Transverse colon (tissue), 4 donors: ENCODE measurements at places on chromosomes 4 and X. TPM values are rescaled to one million over a fixed set of nuclear protein-coding genes. Genes with fewer than 3 reads are reported as not detected.

- H3K36me3 ChIP-seq, result no peaks in the 10 kb centered on the region
- no peak overlapping the region for H3K27ac ChIP-seq
- H3K4me3 ChIP-seq, result no peak overlapping the region
- DNase-seq, result no peak
- H3K27me3 ChIP-seq, result no peaks in the 10 kb centered on the region
- H3K4me1 ChIP-seq, result no peaks in the 10 kb centered on the region
Measured at GRCh38 chrX:151505796-151506195, 57.7 kb upstream of the PASD1 start.

- no peak for DNase-seq
- H3K36me3 ChIP-seq, result no peaks in the 10 kb centered on the region
- H3K27me3 ChIP-seq, result no peaks in the 10 kb centered on the region
- H3K4me1 ChIP-seq, result no peaks in the 10 kb centered on the region
- H3K27ac ChIP-seq, result no peak overlapping the region
Measured at GRCh38 chrX:71997320-71997719, 86.7 kb downstream of the NHSL2 start.

DNA sequence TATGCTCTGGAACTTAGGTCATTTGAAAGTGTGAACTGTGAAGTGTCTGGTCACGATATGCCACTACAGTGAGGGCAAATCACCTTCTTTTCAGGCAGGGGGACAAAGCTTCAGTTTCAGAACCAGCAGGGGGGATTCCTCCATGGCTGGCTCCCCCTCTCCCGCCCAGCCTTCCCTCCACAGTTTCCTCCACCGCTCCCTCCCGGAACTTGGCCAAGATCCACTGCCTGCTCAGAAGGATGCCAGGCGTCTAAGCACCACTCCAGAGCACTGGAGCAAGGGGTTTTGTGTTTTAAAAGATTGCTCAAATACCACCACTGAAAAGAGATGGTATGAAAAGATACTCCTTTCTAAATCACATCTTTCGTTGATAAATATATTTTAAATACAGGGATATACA lies 126.9 kb downstream of the ELOVL6 start:
- no peaks in the 10 kb centered on the region for H3K36me3 ChIP-seq
- peaks cover 5% of the 10 kb centered on the region for H3K4me1 ChIP-seq
- no peak overlapping the region for H3K27ac ChIP-seq
- H3K27me3 ChIP-seq, result no peaks in the 10 kb centered on the region
- H3K4me3 ChIP-seq, result no peak overlapping the region
- DNase-seq, result peak; percentile 61

- no peaks in the 10 kb centered on the region for H3K36me3 ChIP-seq
- no peaks in the 10 kb centered on the region for H3K27me3 ChIP-seq
- H3K27ac ChIP-seq, result no peak overlapping the region
- no peak overlapping the region for H3K4me3 ChIP-seq
Measured at GRCh38 chr4:20019310-20020015, 232.2 kb upstream of the SLIT2 start.

GRCh38 chr4:3421470-3421869 lies 20.3 kb upstream of the HGFAC start:
- no peak for DNase-seq
- H3K4me1 ChIP-seq, result no peaks in the 10 kb centered on the region
- H3K4me3 ChIP-seq, result no peak overlapping the region
- H3K27ac ChIP-seq, result no peak overlapping the region
- H3K36me3 ChIP-seq, result peaks cover 9% of the 10 kb centered on the region

GRCh38 chrX:155995321-155995875 lies 2.1 kb upstream of the IL9R start:
- H3K36me3 ChIP-seq, result no peaks in the 10 kb centered on the region
- no peak overlapping the region for H3K27ac ChIP-seq
- no peak overlapping the region for H3K4me3 ChIP-seq
- H3K4me1 ChIP-seq, result no peaks in the 10 kb centered on the region

DNA sequence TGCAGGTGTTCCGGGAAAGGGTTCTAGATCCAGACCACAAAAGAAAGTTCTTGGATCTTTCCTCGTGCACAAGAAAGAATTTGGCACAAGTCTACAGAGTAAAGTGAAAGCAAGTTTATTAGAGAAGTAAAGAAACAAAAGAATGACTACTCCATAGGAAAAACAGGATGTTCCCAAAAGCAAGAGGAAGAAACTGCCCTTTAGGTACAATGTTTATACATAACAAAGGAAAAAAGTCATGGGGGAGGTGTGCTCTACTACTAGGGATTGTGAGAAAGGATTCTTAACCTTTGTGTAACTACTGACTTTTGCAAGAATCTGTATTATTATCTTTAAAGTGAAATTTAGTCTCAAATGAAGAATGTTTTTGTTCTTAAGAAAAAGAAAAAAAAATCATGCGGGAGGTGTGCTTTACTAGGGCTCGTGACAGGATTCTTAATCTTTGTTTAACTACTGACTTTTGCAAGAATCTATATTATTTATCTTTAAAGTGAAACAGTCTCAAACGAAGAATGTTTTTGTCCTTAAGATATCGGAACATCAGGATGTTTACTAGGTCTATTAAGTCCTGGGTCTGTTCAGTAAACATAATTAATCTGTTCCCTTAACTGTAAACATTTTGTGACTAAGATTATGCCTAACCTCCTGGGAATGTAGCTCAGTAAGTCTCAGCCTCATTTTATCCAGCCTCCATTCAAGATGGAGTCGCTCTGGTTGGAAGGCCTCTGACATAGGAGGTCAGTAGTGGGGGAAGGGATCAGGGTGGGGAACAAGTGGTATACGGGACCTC lies 110.4 kb upstream of the BEND4 start:
- no peaks in the 10 kb centered on the region for H3K4me1 ChIP-seq
- no peaks in the 10 kb centered on the region for H3K36me3 ChIP-seq
- H3K4me3 ChIP-seq, result no peak overlapping the region
- H3K27me3 ChIP-seq, result no peaks in the 10 kb centered on the region

DNA sequence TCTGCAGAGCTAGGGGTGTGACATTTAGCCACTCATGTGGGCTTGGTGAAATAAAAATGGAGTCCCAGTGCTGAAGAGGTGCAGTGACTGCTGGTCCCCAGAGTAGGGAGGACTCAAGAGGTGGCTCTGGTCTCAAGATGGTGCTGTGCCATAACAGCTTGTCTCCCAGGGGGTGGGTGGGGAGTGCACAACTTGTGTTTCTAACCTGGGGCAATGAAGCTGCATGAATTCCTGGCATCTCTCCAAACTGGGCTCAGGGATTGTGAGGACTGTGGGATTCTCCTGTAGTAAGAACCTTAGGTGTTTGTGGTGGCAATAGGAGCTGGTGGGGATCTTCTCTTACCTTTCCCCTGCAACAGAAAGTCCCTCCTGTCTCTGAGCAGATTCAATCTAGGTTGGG lies 278.9 kb upstream of the SFRP2 start:
- H3K27me3 ChIP-seq, result no peaks in the 10 kb centered on the region
- no peak overlapping the region for H3K4me3 ChIP-seq
- H3K4me1 ChIP-seq, result no peaks in the 10 kb centered on the region
- H3K36me3 ChIP-seq, result no peaks in the 10 kb centered on the region

DNA sequence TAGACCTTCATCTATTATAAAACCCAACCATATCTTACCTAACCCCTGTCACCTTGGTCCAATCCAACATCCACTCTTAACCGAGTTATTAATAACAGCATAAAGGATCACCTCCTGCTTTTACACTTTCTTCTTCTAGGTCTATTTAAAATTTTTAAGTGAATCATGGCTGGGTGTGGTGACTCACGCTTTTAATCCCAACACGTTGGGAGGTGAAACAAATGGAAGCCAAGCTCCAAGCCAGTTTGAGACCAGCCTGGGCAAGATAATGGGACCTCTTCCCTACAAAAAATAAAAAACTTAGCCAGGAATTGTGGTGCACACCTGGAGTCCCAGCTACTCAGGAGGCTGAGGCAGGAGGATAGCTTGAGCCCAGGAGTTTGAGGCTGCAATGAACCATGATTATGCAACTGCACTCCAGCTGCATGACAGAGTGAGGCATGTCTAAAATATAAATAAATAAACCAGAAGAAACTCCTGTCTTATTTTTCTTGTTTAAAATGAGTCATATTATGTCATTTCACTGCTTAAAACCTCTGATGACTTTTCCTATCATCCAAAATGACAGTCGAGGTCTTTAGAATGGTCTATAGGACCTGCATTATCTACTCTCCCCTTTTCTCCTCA lies 188.4 kb downstream of the GASK1B start:
- no peak for DNase-seq
- H3K4me3 ChIP-seq, result no peak overlapping the region
- H3K36me3 ChIP-seq, result no peaks in the 10 kb centered on the region
- no peaks in the 10 kb centered on the region for H3K27me3 ChIP-seq

GRCh38 chr4:129064717-129065116 lies 28.6 kb downstream of the SCLT1 start:
- DNase-seq, result no peak
- no peak overlapping the region for H3K27ac ChIP-seq

GRCh38 chr4:75733369-75733768 lies 9.0 kb downstream of the USO1 start:
- peaks cover 12% of the 10 kb centered on the region for H3K4me1 ChIP-seq
- no peak overlapping the region for H3K4me3 ChIP-seq
- peaks cover 2% of the 10 kb centered on the region for H3K36me3 ChIP-seq
- H3K27me3 ChIP-seq, result no peaks in the 10 kb centered on the region
- no peak for DNase-seq
- H3K27ac ChIP-seq, result no peak overlapping the region

DNA sequence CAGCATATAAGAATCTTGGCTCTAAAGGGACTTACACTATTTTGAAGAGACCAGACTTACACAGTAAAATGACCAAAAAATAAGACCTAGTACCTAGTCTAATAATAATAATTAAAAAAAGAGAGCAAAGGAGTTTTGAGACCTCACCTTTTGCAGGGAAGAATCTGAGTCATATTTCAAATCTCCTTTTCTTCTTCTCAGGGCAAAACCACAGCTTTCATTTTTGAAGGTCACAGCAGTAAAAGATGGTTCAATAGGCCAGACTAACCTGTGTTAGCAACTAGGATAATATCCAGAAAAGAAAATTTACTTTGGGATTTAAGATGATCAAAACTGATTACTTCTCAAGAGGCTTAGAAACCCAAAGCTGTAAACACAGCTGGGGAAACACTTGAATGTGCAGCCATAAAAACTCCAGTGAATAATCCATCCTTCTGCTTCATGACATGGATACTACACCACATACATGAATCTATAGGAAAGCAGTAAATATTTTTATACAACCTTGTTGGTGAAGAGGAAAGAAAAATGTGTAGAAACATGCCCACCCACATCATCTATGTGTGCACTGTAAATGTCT lies 25.9 kb upstream of the LNX1 start:
- no peaks in the 10 kb centered on the region for H3K36me3 ChIP-seq
- DNase-seq, result no peak
- H3K4me1 ChIP-seq, result no peaks in the 10 kb centered on the region
- no peak overlapping the region for H3K4me3 ChIP-seq
- H3K27me3 ChIP-seq, result no peaks in the 10 kb centered on the region

GRCh38 chr4:167049257-167049656 lies 185.0 kb downstream of the SPOCK3 start:
- H3K27me3 ChIP-seq, result no peaks in the 10 kb centered on the region
- no peaks in the 10 kb centered on the region for H3K36me3 ChIP-seq
- H3K4me1 ChIP-seq, result no peaks in the 10 kb centered on the region
- H3K4me3 ChIP-seq, result no peak overlapping the region

GRCh38 chr4:184052616-184053015 lies 147.5 kb downstream of the STOX2 start:
- H3K4me1 ChIP-seq, result no peaks in the 10 kb centered on the region
- no peaks in the 10 kb centered on the region for H3K27me3 ChIP-seq
- H3K4me3 ChIP-seq, result no peak overlapping the region
- H3K27ac ChIP-seq, result peak overlapping the region; percentile 18
- no peak for DNase-seq
- H3K36me3 ChIP-seq, result no peaks in the 10 kb centered on the region

DNA sequence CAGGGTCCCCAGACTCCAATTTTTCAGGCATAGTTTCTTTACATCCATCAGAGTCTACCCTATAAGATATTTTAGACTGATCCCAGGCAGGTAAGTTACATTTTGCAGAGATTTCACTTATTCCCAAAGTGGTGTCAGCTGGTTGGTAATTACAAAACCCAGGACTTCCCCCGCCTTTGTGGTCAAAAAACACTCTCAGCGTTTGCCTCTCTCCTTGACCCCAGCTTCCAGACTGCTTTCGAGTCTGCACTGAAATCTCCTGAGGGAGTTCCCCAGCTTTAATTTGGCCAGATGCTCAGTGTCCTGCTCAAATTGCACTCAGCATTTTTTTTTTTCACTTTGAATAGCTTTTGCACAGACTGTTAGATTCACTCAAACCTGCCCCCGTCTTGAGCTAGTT lies 11.2 kb upstream of the AMOT start:
- H3K4me1 ChIP-seq, result no peaks in the 10 kb centered on the region
- H3K4me3 ChIP-seq, result no peak overlapping the region
- DNase-seq, result no peak
- no peak overlapping the region for H3K27ac ChIP-seq
- H3K36me3 ChIP-seq, result no peaks in the 10 kb centered on the region
- H3K27me3 ChIP-seq, result no peaks in the 10 kb centered on the region

- no peaks in the 10 kb centered on the region for H3K4me1 ChIP-seq
- no peak for DNase-seq
- no peak overlapping the region for H3K4me3 ChIP-seq
- no peak overlapping the region for H3K27ac ChIP-seq
Measured at GRCh38 chrX:40996886-40997530, 88.2 kb upstream of the USP9X start.

GRCh38 chrX:110173192-110174175 lies 144.4 kb downstream of the AMMECR1 start:
- H3K27me3 ChIP-seq, result no peaks in the 10 kb centered on the region
- DNase-seq, result no peak
- no peaks in the 10 kb centered on the region for H3K36me3 ChIP-seq
- H3K4me3 ChIP-seq, result no peak overlapping the region

GRCh38 chrX:41596596-41596995 lies 92.2 kb upstream of the GPR34 start:
- H3K36me3 ChIP-seq, result no peaks in the 10 kb centered on the region
- H3K27me3 ChIP-seq, result no peaks in the 10 kb centered on the region
- H3K27ac ChIP-seq, result no peak overlapping the region
- H3K4me3 ChIP-seq, result no peak overlapping the region
- DNase-seq, result no peak

DNA sequence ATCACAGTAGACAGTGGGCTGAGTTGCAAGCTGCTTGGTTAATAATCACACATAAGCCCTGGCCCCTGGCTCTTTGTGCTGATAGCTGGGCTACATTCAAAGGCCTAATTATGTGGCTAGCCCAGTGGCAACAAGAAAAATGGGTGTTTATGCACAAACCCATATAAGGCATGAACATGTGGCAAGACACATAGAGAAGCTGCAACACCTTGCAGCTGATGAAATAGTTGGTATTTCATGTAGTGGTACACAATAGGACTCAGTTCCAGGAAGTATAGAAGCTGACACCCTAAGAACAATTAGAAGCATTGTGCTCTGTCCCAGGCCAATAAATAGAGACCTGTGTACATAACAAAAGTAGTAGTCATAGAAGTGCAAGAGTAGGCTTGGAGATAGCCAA lies 14.6 kb upstream of the ZNF630 start:
- DNase-seq, result no peak
- no peaks in the 10 kb centered on the region for H3K27me3 ChIP-seq
- no peak overlapping the region for H3K4me3 ChIP-seq
- no peak overlapping the region for H3K27ac ChIP-seq
- H3K36me3 ChIP-seq, result no peaks in the 10 kb centered on the region
- no peaks in the 10 kb centered on the region for H3K4me1 ChIP-seq

The SRPK3 gene
- 1.8 TPM for total RNA-seq

The UGT2B7 gene
- total RNA-seq, result 5.6 TPM

The AMELX gene
- not detected for total RNA-seq

The ZMAT1 gene
- 8.1 TPM for total RNA-seq

The NDST3 gene
- total RNA-seq, result not detected

The KLB gene
- total RNA-seq, result not detected

The CYBB gene
- 3.8 TPM for total RNA-seq

The HS3ST1 gene
- not detected for total RNA-seq

The VBP1 gene
- total RNA-seq, result 24.4 TPM

The GPR78 gene
- total RNA-seq, result not detected

The ARX gene
- not detected for total RNA-seq

The SCML2 gene
- 15.9 TPM for total RNA-seq
